Kasumi-1 (cell line): ENCODE measurements at places on chromosomes 11 and 22.
A peak's percentile ranks its signal among the peaks of the same experiment; 100 is the strongest.

GRCh38 chr22:19522881-19523239 is 1.4 kb downstream of the CLDN5 start:
- no peak for DNase-seq

DNA sequence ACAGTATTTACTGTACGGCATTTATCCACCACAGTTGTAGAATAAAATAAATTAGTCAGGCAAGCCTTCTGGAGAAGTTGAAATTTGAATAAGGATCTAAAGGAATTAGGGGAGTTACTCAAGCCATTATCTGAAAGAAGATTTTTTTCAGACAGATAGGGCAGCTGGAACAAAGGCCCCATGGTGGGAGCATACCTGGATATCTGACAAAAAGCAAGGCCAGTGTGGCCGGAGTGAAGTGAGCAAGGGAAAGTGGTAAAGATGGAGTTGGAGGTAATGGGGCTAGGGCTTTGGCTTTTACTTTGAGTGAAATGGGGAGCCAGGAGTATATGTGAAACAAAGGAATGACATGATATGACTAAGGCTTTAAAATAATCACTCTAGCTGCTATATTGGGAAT is 45.7 kb upstream of the PSMA1 start:
- DNase-seq = no peak

- no peak for DNase-seq
Observed at GRCh38 chr11:28072321-28072720, 35.6 kb downstream of the KIF18A start.

DNA sequence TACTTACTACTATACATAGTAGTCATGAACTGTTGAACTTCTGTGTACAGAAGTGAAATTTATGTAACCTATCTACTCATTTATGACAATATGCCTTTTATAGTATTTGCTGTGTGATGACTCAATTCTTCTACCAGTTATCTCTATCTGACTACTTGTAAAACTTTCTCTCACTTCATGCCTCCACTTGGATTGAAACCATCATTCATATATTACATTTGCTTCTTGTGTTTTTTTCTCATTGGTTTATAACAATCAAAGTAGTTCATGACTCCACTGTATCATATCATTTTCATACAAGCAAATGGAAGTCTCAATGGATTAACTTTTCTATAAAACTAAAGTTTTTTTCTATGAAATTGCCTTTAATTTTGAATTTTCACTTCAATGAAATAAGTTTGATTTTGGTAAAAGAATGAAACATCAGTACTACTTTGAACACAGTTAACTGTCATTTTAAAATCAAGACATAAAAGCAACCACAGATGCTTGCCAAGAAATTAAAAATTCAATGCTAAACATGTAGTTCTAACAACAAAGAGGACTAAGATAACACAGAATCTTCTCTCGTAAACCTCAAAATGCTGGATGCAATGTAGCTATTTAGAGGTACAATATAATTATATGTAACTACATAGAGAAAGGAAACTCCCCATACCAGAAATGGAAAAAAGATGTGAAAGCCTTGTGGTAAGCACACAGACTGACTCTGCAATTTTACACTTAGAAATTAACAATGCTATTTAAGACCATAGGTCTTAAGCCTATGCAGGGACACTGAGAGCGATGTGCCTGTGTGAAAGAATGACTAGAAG is 27.6 kb upstream of the EXPH5 start:
- DNase-seq = no peak

GRCh38 chr11:129589190-129589860 is 213.7 kb downstream of the BARX2 start:
- no peak for DNase-seq

DNA sequence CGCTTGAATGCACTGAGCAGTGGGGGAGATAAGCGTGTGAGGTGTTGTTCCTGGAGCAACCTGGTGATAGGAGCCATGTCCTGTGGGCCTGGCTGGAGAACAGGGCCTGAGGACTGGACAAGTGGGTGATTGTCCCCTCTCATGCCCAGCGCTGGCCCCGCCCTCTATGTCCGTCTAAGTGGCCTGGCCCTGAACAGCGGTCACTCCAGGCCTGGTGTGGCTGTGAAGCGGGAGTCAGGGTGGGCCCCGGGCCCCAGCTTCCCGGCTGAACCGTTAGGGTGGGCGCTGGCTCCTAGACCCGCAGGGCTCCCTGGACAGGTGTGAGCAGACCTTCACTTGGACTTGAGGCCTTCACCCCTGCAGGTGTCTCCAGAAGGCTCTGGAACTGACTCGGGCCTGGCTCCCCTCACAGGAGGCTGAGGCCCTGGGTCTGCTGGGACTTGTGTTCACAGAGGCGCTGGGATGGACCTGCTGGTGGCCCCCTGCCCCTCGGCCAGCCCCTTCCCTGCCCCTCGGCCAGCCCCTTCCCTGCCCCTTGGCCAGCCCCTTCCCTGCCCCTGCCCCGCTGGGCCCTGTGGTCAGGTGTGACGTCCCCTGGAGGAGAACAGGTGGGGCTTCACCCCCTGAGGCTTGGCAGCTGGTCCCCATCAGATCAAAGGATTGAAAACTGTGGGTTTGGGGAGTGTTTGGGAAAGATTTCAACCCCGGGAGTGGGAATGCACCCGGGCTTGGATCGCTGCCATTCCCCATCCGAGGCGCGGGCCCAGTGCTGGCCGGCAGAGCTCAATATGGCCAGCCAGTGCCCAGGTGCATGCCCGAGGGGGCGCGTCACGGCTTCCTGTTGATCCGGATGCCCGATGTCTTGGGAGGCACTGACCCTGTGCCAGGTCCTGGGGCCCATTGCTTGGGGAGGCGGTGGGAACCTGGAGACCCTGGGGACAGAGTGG is 3.2 kb upstream of the MUC6 start:
- no peak for DNase-seq

GRCh38 chr22:45644714-45645113 is 26.9 kb upstream of the ATXN10 start:
- DNase-seq = no peak

DNA sequence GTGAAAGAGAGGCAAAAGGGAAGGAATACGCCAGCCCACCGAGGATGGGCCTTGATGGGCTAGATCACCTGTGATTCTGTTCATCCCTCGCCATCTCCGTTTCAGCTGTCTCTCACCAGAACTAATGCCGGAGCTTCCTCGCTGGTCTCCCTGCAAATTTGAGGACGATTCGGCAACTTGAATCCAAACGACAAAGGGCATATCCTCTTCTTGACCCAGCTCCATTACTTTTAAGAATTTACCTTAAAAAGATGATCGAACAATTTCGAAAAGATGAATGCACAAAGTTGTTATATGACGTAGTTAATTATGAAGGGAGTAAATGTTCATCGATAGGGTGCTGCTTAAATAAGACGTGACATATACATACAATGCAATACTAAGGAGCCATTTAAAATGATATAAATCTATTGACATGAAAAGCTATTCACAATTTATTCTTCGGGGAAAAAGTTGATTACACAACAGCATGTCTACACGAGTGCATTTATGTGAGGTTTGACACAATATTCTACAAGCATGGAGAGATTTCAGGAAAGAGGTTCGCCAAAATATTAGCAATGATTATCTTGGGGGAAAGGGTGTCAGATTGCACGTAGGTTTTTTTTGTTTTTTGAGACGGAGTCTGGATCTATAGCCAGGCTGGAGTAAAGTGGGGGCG is 937 bp upstream of the FAM168A start:
- DNase-seq = peak; percentile 78

DNA sequence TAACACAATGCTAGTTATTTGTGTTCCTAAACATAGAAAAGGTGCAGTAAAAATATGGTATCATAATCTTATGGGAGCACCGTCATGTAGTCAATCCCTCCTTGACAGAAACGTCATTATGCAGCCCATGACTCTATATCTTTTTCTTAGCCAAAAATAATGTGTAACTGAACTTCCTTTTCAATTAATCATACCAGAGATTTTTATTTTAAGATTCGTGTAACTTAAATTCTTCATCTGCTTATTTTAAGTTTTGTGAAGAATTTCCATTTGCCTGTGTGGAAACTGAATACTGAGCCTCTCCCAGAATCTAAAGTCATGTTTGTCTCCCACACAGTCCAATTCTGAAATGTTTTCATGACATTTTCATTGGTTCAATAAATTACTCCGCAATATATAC is 699.1 kb downstream of the KCNA4 start:
- no peak for DNase-seq

DNA sequence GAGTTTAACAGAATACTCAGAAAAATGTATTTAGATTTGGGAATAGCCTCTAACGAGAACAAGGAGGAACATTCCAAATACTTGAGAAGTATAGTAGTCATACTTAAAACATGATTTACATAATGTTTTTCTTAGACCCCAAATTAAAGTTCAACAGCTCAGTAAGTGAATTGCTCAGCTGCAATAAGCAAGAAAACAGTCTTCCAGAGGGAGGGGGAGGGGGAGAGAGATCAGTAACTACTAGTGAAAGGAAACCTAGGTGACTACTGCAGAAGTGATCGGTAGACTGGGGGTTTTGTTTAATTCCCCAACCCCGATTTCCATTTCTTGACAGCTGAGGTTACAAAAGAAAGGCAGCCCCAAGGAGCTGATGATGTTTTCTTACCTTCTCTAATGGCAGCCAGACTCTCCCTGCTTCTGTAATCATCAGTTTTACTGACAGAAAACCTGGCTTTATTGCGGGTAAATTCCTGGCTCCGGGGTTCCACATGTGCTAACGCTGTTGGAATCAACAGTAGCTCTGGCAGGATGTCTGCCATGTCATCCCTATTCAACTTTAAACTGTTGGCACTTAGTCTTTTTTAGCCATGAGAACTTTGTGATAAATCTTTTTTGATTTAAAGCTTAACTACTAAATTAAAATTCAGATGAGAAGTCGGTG is 82.4 kb upstream of the BIRC3 start:
- no peak for DNase-seq

DNA sequence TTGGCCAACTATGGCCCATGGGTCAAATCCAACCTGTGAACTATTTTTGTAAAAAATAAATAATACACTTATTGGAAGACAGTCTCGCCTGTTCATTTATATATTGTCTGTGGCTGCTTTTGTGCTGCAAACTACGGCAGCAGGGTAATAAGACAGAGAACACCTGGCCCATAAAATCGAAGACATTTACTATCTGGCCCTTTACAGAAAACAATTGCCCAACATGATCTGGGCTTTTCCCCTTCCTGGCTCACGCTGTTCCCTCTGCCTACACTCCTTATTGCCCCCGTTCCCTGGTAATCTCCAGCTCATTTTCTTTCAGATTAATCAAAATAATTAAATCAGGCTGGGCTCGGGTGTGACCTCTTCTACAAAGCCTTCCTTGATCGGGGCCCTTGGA is 5.6 kb downstream of the PLAAT2 start:
- DNase-seq = no peak
